KBM-7 (cell line): ENCODE measurements at places on chromosomes 3 and 15.

GRCh38 chr3:21528291-21528995, 222.6 kb downstream of the ZNF385D start:
- DNase-seq = no peak

DNA sequence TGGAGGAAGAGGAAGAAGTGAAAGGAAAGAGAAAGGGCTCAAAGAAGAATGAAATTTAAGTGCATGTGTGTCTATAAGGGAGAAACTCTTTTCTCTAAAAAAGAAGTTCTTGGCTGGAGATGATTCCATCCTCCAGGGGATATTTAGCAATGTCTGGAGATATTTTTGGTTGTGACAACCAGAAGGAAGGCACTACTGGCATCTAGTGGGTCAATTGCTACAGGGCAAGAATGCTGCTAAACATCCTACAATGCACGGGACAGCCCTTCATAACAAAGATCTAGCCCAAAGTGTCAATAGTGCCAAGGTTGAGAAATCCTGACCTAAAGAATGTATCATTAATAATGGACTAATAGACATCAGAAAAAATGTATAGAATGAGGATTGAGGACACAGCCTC, 57.4 kb upstream of the ST3GAL6 start:
- no peak for DNase-seq

DNA sequence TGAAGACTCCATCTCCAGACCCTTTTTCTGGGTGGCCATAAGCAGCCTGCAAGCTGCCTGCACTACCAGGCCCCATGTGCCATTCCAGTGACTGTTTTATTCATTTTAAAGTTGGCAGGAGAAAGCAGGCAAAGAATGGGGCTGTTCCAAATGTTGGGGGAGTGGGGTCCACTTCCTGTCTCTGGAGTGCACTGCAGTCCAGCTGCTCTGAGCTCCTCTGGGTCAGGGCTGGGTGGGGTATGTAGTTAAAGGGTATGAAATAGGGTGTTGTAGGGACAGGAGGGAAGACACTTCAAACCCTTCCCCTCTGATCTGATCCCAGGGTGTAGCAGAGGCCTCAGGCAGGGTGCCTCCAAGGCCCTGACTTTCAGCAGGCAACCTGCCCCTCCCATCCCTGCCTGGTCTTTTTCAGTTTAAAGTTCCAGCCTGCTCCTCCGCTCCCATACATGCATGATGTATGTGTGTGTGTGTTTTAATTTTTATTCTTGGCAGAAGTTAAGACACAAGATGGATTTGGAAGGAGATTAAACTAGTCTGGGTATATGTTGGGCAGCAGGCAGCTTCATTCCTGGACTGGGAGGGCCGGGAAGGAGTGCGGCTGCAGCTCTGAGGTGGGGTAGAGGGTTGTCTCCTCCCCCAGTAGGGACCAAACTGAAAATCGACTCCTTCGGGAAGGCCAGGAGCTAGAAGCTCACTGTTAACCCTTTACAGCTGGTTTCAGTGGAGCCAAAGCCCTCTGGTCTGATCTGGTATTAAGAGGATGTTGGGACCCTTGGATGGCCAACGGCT, 17.3 kb downstream of the BOC start:
- DNase-seq = no peak

DNA sequence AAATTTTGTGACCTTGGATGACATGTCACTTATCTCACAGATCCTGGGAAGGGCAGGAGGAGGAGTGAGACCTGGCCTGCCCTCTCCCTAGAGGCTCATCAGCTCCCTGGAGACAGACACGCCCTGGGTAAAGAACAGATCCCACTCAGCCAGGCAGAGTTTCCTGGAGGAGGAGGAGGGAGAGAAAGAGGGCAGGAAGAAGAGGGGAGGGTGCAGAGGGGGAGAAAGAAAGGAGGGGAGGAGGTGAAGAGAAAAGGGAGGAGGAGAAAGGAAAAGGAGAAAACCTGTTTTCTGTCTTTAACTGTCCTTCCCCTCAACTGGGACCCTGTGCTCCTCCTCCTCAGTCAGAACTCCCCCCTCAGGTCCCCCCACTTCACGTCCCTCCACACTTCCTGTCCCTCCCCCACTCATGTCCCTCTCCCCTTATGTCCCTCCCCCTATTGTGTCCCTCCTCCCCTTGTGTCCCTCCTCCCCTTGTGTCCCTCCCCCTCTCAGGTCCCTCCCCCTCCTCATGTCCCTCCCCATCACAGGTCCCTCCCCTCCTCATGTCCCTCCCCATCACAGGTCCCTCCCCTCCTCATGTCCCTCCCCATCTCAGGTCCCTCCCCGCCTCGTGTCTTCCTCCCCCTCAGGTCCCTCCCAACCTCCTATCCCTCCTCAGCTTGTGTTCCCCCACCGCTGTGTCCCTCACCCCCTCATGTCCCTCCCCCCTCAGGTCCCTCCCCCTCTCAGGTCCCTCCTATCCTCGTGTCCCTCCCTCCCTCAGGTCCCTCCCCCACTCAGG, 52.3 kb upstream of the CGNL1 start:
- DNase-seq = peak; percentile 38

GRCh38 chr3:38227989-38228388, 37.6 kb upstream of the SLC22A13 start:
- no peak for DNase-seq

DNA sequence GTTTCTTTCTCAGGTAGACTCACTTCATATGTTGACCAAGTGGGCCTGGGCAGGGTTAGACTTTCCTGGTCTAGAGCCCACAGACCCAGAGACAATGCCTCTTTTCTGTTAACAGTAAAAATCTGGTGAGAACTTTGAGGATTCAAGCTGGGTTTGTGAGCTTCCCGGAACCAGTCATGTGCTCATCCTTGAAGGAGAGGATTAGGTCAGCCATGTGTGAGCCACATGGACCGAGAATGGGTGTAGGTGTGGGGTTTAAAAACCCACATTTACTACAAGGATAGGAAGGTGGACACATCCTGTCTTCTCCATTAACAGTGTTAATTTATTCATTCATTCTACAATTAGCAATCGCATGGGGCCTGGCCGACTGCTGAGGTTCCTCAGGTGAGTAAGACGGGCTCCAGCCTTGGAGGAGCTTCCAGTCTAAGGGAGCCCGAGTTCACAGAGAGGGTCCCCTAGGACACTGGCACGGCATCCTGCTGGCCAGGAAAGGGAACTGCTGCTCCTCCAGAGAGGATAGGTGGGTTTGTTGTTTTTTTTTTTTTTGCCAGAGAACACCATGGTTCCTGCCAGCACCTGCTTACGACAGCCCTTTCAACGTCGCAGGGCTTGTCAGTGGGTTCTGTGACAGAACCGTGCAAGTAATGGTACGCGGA, 69.0 kb downstream of the SQOR start:
- no peak for DNase-seq

GRCh38 chr3:1971780-1972179, 126.9 kb upstream of the CNTN4 start:
- no peak for DNase-seq

- DNase-seq = peak; percentile 65
Measured at GRCh38 chr3:46895204-46895660, 17.7 kb downstream of the PTH1R start.

GRCh38 chr3:111152496-111152895, 80.9 kb downstream of the NECTIN3 start:
- DNase-seq = no peak

- DNase-seq = no peak
Measured at GRCh38 chr15:48006031-48006511, 114.7 kb upstream of the SLC24A5 start.

DNA sequence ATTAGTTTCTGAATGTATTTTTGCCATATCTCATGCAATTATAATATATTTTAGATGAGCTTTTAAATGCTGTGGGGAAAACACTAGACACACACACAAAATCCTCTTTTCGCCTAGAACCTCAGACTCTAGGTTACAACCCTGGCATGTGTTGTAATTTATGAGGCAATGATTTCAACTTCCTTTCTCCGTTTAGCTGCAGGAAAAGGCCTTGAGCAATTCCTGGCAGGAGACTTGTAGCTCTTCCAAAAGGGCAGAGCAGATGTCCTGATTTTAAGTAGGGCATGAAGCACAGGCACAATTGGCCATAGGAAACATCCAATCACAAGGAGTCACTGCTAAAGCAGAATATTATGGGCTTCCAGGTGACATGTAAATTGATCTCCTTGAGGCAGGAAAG, 82.0 kb downstream of the GPR156 start:
- peak; percentile 28 for DNase-seq

DNA sequence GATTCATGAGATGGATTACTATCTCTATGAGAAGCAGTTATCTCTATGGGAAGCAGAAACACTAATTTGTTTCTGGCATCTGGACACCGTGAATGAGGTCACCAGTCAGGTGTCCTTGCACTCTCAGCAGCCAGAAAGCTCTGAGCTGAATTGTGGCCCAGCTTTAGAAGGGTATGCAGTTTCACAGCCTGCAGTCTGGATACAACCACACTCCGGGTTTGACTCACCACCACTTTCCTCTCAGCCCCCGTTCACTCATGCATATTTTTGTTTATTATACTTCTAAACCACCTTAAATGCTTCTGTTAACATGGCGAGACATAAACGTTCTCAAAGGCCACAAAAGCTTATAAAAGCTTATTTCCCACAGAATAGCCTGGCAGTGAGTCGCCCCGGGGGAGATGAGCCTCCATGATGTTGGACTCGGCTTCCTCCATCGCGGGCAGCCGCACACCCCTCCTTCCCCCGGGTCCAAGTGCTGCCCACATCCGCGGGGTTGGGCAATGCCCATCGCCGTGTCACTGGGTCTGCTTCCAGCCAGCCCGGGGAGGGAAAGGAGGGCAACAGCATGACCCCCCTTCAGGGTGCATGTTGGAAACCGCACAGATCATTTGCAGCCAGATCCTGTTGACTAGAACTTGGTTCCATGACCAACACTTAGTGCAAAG, 16.8 kb upstream of the SLC41A3 start:
- DNase-seq = no peak

DNA sequence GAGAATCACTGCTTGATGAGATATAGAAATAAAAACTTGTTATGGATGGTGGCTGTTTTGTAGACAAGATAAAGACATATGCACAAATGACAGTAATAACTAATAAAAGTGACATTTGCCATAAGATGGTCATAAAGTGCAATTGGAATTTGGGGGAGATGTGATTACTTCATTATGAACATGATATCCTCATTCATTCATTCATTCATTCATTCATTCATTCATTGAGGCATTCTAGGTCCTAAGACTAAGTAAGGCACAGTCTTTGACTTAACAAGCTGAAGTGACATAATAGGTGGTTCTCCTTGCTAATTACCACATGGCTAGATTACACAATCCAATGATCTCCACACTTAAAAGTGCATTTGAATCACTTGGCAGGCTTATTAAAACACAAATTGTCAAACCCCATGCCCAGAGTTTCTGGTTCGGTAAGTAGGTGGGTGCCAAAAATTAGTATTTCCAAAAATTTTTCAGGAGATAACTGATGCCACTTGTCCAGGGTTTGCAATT, 18.9 kb downstream of the RAP2B start:
- no peak for DNase-seq

DNA sequence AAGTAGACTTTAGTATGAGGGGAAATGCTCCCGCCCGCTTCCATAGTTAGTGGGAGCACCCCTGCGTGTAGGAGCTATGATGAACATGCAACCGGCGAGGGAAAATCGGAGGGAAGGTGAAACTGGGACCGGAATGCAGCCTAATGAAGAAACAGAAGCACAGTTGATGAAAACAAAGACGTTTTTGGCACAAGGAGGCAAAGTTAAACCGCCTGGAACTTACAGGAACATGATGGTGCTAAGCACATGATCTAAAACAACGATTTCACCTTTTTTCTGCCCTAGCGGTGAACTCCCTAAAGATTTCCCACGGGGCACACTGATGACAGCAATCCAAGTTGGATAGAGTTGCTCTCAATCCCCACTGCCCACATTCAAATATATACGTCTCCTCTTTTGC, 49.4 kb upstream of the SPATA12 start:
- DNase-seq = no peak

- DNase-seq = peak; percentile 47
Measured at GRCh38 chr3:147410526-147411237, 1.5 kb downstream of the ZIC1 start.

DNA sequence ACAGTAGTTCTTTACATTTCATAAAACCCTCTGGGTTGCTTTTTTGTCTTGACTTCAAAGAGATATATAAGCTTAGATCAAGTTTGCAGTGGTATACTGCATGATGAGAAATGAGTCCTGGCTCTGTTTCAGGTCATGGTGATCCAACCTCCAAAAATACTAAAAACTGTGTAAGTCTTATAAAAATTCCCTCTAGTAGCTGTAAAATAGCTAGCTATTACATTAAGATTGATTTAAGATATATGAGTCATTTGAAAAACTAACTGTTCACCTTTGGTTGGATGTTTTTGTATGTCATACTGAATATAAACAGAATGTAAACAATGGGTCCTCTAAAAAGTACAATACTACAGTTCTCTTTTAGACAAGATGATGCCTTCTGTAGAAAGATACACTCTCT, 879.2 kb downstream of the ROBO1 start:
- DNase-seq = no peak

DNA sequence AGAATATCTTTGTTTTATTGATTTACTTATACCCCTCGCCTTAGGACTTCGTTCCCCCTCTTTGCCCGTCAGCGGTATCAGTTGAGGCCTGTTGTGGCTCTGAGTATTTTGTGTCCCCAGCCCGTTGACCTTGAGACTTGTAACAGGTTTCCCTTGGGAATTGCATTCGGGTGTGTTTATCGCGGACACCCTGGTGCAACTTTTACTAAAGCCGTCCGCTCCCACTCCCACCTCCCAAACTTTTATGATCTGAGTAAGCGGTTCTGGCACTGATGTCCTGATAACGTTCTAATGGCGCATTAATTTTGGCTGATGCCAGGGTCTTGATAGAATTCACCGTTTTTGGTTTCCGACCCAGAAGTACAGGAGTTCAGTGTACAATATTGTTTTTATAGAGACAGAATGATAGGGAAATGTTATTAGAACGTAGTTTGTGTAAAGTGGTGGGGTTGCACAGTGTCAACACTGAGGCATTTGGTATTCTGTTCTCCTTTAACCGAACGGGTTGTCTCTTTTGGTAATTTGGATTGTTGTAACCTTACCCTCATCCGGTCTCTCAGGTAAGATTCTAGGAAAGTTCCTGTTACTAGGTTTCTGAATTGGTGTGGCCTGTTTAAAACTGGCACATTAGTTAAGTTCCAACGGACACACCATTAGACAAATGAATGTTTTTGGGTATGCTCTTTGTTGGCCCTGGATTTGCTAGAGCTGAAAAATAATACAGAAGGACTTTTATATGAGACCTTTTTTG, 47.8 kb downstream of the OIP5 start:
- peak; percentile 29 for DNase-seq

GRCh38 chr3:110664148-110664547, 407.5 kb upstream of the NECTIN3 start:
- DNase-seq = no peak

- DNase-seq = no peak
Measured at GRCh38 chr15:35141743-35142471, 56.8 kb upstream of the NANOGP8 start.

DNA sequence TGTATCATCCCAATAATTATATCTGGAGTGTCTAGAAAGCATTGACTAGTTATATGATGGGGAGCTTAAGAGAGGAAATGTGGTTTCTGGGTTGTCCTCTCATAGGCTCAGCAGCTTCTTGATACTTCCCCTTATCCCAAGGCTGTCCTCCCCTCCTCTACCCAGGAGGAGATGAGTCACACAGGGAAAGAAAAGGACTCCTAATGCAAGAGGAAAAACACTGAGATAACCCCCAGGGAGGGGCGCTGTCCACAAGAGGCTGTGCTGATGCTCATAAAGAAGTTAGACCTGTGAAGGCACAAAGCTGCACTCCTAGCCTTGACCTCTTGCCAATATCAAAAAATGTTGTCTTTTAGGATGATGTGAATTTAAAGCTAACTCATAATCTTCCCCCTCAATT, 28.8 kb upstream of the GYG1 start:
- peak; percentile 79 for DNase-seq
